Caco-2 (cell line): ENCODE measurements at places on chromosomes 13 and 19. TPM values are rescaled to one million over a fixed set of nuclear protein-coding genes. Genes with fewer than 3 reads are reported as not detected.

GRCh38 chr13:44313674-44314073 is 60.0 kb upstream of the SERP2 start:
- no peak for DNase-seq
- H3K4me3 ChIP-seq: no peak overlapping the region
- no peaks in the 10 kb centered on the region for H3K4me1 ChIP-seq
- H3K27me3 ChIP-seq: no peaks in the 10 kb centered on the region
- no peak overlapping the region for H3K27ac ChIP-seq

DNA sequence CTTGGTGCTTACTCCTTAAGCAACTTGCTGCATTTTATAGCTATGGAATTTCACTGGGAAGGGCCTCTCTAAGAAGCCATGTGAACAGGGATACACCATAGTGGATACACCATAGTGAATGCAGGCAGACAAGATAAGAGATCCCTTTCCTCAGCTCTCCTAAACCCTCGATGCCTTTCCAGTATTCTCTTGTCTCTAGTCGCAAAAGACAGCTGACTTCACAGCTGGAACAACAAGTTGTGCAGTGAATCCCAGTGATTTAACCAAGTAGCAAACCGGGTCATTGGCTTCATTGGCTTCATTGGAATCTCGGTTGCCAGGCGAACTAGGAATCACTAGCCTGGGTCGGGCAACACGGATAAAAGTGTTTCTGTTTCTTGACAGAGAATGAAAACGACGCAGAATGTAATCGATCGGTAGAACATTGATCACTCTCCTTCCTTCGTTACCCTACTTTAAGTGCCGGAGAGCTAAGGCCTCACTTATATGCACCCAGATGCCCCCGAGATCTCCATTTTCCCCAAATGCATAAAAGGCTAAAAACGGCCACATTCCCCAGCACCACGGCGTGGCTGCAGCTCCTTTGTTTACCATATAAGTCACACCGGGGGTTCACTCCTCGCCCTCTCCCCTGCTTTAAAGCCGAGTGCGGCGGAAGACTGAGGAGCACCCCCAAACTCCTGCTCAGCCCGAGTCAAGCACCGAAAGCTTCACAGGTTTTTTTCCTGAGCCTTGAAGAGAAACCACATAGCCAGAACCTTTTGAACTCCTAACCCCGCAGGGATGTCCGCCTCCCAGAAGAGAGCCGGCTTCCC is 674 bp downstream of the TRPC4 start:
- H3K4me1 ChIP-seq: no peaks in the 10 kb centered on the region
- H3K36me3 ChIP-seq: no peaks in the 10 kb centered on the region
- H3K27me3 ChIP-seq: no peaks in the 10 kb centered on the region; the same call in 1 of the 2 replicates
- DNase-seq: no peak

GRCh38 chr19:43624933-43625332 is 5.5 kb upstream of the ZNF428 start:
- DNase-seq: no peak
- no peak overlapping the region for H3K27ac ChIP-seq
- no peaks in the 10 kb centered on the region for H3K27me3 ChIP-seq

MCEMP1 gene
- total RNA-seq: not detected in 2 replicates
